Skeletal muscle tissue (tissue), 5 donors: ENCODE measurements at places on chromosomes 2 and 18. TPM values are rescaled to one million over a fixed set of nuclear protein-coding genes. Genes with fewer than 3 reads are reported as not detected.

MREG gene
- 0.52 TPM for total RNA-seq

FAM237A gene
- total RNA-seq = not detected

EN1 gene
- total RNA-seq = 4.2 TPM

ACVR1C gene
- 0.52 TPM for total RNA-seq

CRACDL gene
- 0.52 TPM for total RNA-seq

DYNC2LI1 gene
- 26.6 TPM for total RNA-seq
